ENCODE measurements at places on chromosomes 12 and 14. TPM values are rescaled to one million over a fixed set of nuclear protein-coding genes. Genes with fewer than 3 reads are reported as not detected.

- no peak for DNase-seq
These were observed 954.9 kb downstream of the DIO2 start for GRCh38 chr14:79256380-79256779.

- DNase-seq: no peak
These were observed 5.9 kb downstream of the GNPTAB start for GRCh38 chr12:101824831-101825230.

DNA sequence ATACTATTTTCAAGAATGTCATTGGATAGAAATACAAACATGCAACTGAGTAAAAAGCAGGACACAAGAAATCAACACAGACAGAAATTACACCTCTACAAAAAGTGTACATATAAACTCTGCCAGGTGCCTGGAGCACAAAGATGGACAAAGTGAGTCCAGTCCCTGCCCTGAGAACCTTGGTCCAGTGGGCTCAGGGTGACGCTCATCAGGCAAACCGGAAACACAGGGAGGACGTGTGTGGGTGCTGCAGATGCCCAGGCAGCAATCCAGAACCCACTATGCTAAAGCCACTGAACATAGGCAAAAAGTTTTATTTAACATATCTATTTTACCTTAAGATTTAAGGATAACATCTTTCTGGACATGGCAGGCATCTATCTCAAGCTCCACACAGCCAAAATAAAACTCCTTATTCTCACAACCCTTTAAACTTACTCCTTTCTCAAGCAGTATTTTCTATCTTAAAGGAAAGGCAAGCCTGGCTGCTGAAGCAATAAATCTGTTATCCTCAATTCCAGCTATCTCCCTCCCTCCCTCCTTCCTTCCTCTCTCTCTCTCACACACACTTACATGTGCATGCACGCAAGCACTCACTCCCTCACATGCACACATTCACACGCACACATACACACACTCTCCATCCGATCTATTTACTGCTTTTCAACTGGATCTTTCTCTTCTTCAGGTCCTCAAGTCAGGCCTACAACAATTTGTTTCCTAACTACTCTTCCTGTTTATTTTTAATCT lies 10.2 kb downstream of the PPP1R13B start:
- no peak for DNase-seq

DNA sequence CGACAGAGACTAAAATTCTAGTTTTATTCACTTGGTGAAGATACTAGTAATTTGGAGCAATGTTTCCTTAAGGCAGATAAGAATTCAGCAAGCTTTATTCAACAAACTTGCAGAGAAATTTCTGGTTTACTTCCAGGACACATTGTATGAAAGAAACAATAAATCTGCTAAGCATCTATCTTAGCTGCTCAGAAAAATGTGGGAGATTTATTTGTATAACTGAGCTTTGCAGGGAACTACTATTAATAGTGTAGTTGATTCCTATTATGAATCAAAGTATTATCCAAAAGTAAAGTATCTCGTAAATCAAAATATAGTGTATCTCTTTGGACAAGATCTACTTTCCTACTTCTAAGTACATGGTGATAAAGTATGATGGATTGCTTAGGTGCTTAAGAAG lies 239.4 kb upstream of the TMTC1 start:
- DNase-seq: no peak

GRCh38 chr12:11812586-11813437 lies 163.3 kb downstream of the ETV6 start:
- no peak for DNase-seq

DNA sequence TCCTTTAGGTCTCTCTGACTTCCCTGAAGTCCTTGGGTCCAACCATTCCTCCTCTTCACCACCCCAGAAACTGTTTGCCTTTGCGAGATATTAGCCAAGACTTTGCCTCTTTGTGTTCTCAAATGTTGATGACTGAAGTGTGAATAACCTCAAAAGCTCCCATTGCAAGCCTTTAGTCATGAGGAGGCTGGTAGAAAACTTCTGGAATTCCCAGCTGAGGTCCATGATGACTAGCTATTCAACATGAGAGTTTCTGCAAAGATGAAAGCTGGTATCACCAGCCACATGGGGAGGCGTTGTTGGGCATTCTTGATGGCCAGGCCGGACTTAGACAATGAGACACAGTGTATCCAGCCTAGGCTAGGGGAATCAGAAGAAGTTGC lies 111.7 kb downstream of the TBX5 start:
- DNase-seq: no peak

- DNase-seq: no peak
These were observed 181.1 kb downstream of the ALX1 start for GRCh38 chr12:85461127-85461526.

DNA sequence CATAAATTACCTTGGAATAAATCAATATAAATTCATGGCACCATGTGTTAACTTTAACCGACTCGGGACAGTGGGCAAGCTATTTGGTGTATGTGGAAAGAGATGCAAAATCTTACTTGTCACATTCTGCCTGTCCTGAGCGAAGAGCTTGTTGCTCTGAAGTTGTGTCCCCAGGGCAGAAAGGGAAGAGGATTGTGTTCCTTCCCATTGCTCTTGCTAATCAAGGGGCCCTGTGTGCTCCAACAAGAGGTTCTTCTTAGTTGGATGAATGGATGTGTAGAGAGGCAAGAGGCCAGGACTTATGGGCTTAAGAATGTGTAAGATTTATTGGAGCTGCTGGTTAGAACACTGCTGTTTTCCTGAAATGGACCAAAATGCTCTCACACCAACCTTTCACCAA lies 36.5 kb upstream of the FRS2 start:
- DNase-seq: no peak

GRCh38 chr12:52417740-52418139 lies 11.6 kb upstream of the KRT82 start:
- DNase-seq: no peak

- DNase-seq: no peak
These were observed 12.1 kb upstream of the FLVCR2 start for GRCh38 chr14:75566321-75566720.

DNA sequence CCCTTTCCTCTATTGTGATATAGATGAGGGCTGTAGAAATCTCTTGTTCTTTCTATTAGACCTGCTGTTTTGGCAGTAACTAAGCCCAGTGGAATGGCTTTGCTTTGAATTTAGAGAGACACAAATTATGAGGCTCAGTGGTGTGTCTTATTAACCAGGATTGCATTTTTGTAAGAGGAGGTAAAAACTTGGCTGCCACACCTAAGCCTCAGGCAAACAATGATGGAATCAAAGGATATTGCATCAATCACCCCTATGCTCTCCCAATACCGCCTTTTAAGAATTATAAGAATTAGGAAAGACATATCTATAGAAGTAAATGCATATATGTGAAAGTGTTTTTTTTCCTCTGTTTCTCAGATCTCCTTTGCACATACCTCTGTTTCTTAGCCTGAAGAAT lies 63.3 kb downstream of the ACSS3 start:
- DNase-seq: no peak

DNA sequence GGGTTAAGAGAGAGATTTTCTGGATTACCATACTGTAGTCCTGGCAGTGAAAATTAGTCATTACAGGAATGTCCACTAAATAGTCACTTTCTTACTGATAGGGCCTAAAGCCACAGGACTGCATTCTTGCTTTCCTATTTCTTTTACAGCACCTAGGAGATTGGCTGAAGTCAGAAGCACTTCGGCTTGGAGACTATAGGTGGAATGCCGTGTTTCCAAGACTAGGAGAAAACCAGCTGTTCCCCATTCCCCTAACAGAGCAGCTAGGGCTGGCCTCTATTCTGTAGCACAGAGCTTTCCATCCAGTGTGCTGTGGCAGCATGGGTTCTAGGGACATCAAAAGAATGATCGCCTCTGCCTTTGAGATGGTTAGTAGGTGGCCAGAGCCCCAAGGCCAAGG lies 15.1 kb downstream of the PIGH start:
- no peak for DNase-seq

- no peak for DNase-seq
These were observed 233.6 kb downstream of the C12orf50 start for GRCh38 chr12:87795555-87795954.

DNA sequence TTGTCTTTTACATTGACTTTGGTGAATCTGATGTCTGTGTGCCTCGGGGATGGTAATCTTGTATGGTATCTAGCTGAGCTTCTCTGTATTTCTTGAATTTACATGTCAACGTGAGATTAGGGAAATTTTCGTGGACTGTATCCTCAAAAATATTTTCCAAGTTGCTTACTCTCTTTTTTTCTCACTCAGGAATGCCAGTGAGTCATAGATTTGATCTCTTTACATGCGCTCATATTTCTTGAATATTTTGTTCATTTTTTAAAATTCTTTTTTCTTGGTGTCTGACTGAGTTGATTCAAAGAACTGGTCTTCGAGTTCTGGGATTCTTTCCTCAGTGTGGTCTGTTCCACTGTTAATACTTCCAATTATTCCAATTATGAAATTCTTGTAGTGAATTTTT lies 207.7 kb downstream of the RAD51B start:
- DNase-seq: no peak

DNA sequence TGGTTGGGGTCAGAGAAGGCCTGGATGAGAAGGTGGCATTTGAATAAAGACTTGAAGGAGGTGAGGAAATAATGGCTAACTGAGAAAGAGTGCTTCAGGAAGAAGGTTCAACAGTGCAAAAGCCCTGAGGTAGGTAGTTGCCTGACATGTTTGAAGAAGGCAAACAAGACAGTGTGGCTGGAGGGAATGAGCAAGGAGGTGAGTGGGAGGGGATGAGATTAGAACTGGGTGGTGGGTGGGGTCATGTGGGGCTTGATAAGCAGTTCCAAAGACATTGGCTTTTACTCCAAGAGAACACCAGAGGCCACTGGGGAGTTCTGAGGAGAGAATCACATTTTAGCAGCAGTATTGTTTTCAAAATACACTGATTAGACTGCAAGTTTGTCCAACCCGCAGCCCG lies 50.5 kb downstream of the HSPB8 start:
- no peak for DNase-seq

- DNase-seq: no peak
These were observed 59.7 kb downstream of the LGMN start for GRCh38 chr14:92688434-92689375.

DNA sequence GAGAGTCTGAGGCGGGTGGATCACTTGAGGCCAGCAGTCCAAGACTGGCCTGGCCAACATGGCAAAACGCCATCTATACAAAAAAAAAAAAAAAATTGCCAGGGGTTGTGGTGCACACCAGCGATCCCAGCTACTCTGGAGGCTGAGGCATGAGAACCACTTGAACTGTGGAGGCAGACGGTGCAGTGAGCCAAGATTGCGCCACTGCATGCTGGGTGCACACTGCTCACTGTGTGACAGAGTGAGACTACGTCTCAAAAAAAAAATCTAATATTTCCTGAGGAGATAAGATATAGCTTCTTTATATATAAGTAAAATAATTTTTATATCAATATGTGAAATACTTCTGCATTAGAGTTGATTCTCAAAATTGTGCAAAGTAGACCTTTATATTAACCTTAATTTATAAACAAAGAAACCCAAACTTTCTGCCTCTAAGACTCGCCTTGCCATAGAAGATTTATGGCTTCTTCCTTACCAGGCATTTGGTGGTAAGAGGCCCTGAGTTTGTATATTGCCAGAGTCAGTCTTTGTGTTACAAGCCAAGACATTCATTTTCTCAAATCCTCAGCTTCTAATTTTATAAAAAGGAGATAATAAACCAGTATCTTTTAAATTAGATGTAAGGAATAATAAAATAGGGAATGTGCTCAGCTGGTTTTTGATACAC lies 1226.7 kb downstream of the FLRT2 start:
- no peak for DNase-seq

DNA sequence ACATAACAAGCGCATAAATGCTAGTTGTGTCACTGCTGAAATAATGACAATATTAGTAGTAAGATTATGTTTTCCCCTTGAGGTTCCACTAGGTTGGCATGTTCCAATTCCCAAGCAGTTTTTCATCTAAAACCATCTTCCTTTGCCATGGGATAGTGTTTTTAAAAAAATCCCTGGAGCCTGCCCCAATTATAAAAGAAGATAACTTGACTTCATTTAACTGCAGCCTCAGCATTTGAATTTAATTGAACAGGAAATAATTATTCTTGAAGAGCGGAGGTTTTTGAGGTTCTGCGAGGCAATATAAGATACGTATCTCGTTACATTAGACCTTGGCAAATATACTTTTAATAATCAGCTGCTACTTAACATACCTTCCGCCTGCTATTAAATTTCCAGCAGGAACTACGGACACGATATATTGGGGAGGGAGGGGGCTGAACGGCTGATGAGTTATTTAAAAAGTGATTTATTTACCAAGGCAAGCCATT lies 65.2 kb upstream of the HSPB8 start:
- no peak for DNase-seq

- no peak for DNase-seq
These were observed 11.1 kb downstream of the COQ6 start for GRCh38 chr14:73961192-73961591.

- DNase-seq: no peak
These were observed 120.0 kb upstream of the PDZRN4 start for GRCh38 chr12:41067941-41068645.

- no peak for DNase-seq
These were observed 19.6 kb downstream of the MORN3 start for GRCh38 chr12:121649819-121650353.

DNA sequence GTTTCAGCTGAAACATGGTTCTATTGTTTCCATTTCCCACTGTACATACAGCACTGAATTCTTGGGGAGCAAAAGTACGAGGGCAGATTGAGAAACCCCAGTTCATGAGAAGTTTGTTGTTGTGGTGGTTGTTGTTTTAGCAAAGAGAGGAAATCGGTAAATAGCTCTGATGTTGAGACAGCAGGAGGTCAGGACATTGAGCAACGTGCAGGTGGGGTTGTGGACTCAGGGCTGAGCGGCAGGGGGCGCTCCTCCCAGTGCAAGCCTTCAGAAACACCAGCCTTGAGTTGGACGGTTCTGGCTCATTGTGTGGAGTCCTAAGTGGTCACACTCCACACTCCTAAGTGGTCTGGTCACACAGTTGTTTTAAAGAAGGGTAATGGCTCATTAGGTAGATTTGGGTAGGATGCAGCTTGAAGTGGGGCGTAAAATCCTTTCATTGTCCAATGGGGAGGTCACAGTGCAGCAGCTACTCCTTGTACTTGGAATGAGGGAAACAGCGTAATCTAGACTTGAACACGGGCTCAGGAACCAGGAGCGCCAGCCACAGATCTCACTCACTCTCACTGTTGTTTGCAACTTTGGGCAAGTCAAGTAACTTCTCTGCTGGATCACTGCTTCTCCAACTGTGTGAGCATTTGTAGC lies 14.5 kb upstream of the PWP1 start:
- DNase-seq: no peak

- no peak for DNase-seq
These were observed 450.7 kb downstream of the AEBP2 start for GRCh38 chr12:19890024-19890423.

DNA sequence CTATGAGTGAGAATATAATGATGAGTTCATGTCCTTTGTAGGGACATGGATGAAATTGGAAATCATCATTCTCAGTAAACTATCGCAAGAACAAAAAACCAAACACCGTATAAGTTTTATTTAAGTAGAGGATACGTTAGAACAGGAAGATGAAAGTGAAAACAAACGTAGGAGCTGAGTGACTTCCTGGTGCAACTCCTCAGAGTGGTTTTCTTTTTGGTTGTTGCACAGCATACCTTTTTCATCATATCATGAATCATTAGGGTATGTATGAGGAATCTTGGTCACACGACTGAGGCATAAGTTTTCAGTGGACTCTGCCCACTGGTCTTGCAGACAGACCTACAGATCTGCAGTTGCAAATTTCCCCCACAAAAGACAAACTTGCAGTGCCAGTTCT lies 199.0 kb downstream of the LRFN5 start:
- DNase-seq: no peak

Gene PRB2
- not detected for polyA plus RNA-seq

Gene RERGL
- 0.76 TPM for polyA plus RNA-seq

Gene KCNMB4
- 25.5 TPM for polyA plus RNA-seq

Gene MUCL1
- not detected for polyA plus RNA-seq

Gene LBHD2
- not detected for polyA plus RNA-seq

Gene HPD
- polyA plus RNA-seq: not detected

Gene PRKD1
- 19.9 TPM for polyA plus RNA-seq

Gene GPR132
- 1.8 TPM for polyA plus RNA-seq

Gene KLRD1
- polyA plus RNA-seq: 2.2 TPM
